Right forelimb (tissue), 1 donor: ENCODE measurements at places on chromosomes 5 and 9.

GRCh38 chr5:100856462-100856861 is 46.6 kb downstream of the ST8SIA4 start:
- DNase-seq, result no peak

DNA sequence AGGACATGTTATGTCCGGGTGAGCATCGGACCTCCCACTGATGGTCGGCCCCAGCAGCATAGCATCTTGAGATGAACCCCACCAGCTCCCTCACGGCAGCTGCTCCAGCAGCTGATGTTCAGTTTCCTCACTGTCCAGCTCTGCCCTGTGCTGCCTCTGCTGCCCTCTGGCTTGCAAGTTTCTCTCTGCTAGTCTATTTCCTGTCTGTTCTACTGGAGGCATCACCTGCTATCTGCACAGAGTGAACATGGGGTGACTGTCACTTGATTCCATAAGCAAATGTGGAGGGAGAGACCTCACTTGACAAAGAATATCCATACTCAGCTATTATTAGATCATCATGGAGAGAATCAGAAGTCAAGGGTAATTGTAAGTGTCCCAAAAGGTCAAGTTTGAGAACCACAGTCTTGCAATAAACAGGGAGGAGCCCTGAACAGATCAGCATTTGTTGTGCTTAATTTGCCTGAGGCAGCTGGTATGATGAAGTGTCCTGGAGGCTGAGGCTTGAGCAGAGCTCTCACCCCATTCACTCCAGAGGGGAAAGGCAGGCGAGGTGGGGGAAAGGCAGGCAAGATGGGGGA is 702.8 kb downstream of the SEMA5A start:
- DNase-seq, result no peak

DNA sequence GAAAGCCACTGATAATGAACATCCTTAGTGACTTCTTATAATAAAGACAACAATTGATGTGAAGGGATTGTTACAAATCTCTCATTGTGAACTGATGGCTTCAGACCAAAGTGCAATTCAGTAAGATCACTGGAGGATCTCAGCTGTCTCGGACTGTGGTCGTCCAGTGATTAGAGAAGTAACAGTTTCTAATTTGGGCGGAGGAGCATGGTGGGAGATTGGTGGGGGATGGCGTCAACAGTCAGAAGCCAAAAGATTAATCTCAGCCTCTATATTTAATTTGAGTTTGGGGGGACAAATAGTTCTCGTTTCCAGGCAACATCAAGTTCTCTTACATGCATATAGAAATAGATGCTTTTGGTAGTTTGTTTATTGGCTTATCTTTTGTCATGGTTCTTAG is 11.4 kb downstream of the GZMK start:
- DNase-seq, result no peak

- no peak for DNase-seq
Observed at GRCh38 chr9:78213712-78214111, 22.2 kb upstream of the CEP78 start.

DNA sequence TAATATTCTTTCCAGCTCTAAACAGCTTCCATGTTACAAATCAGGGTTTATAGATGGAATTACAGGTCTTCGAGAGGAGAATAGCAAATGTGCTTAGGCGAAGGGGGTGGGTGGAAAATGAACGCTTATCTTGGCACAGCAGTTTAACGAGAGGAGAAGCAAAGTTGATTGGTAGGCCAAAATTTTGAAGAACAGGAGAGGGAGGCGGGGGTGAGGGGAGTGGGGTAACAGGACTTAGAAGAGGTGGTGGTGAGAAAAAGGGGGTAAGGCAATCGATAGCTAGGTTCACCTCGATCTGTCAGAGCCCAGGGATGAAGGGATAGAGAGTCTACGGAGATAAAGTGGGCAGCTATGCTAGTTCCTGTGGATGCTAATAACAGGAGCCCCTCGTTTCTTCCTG is 764 bp downstream of the ANKRA2 start:
- DNase-seq, result peak; percentile 49

DNA sequence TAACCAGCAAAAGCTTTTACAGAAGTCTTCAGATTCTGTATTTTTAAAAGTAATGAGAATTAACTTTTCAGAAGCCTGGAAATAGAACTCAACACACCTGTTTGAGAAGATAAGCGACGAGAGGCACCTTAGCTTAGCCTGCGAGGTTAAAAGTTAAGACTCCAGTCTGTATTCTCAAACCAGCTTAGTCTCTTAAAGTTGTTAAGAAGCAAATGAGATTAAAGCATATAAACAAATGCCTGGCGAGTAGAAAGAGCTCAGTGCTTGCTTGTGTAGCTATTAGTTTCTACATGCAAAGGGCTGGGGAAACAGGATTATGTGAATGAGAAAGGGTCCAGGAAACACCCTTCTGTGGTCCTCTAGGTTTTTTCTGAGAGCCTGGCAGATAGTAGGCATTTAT is 51.7 kb downstream of the MTAP start:
- no peak for DNase-seq

GRCh38 chr9:24738421-24738961 is 192.8 kb upstream of the IZUMO3 start:
- no peak for DNase-seq

DNA sequence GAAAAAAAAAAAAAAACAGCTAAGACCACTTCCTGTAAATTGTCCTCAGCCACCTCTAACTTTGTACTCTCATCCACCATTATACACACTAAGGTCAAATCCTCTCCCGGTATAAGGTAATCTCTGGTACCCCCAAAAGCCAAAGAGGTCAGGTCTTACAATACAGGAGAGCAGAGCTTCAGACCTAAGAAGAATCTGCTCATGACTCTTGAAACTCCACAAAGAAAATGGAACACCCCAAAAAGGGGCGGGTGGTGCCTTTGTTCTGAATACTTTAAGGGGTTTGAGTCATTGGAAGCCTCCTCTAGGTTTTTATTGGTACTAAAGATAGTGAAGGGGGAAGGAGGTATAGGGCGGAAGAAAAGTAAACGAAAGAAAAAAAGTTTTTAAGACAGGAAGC is 69.8 kb downstream of the COL15A1 start:
- no peak for DNase-seq

GRCh38 chr5:133439859-133440258 is 172.5 kb downstream of the FSTL4 start:
- no peak for DNase-seq

DNA sequence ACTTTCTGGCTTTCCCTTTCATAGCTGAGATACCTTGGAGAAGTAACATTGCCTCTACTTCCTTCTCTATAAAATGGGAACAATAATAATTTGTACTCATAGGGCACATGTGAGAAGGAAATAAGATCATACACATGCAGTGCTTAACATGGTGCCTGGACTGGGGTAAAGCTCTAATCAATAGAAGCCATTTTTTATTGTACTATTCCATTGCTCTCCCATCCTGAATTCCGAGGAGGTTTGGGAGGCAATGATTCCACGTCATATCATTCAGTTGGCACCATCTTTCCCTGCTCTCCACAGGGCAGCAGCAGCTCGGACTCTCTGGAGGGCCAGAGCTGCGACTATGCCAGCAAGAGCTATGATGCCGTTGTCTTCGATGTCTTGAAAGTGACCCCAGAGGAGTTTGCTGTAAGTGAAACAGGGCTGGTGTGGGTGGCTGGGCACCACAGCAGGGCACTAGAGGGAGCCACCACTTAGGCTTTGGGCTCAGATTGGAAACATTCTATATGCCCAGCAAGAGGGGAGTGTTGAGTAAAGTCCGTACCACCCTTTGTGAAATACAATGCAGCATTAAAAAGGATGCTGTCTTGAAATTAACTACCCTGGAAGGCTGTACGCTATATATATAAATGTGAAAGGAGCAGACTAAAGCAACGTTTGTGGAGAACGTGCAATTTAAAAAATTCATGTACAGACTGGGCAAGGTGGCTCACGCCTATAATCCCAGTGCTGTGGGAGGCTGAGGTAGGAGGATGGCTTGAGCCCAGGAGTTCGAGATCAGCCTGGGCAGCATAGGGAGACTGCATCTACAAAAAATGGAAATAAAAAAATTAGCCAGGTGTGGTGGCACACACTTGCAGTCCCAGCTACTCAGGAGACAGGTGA is 51.2 kb downstream of the RALGPS1 start:
- DNase-seq, result no peak

DNA sequence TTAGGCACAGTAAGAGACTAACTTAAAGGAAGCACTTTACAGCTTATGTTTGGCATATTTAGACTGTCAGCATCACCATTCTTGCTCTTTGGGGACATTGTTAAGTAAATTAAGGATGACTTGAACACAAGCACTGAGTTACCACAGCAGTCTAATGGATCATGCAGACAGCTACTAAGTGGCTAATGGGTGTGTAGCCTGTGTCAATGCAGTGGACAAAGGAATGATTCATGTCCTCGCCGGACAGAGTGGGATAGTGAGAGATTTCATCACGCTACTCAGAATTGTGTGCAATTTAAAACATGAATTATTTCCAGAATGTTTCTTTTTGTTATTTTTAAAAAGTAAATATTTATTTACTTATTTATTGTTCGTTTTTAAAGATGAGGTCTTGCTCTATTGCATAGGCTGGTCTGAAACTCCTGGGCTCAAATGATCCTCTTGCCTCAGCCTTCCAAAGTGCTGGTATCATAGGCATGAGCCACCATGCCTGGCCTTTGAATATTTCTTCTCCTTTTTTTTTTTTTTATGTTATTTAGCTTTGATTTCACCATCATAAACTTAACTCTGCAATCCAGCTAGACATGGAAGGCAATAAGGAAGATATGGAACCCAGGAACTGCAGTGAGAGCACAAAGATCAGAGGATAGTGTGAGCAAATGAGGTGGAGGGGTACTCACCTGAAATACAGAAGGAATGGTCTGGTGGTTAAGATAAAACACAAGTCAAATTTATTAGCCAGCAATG is 53.0 kb upstream of the KLF4 start:
- DNase-seq, result no peak

DNA sequence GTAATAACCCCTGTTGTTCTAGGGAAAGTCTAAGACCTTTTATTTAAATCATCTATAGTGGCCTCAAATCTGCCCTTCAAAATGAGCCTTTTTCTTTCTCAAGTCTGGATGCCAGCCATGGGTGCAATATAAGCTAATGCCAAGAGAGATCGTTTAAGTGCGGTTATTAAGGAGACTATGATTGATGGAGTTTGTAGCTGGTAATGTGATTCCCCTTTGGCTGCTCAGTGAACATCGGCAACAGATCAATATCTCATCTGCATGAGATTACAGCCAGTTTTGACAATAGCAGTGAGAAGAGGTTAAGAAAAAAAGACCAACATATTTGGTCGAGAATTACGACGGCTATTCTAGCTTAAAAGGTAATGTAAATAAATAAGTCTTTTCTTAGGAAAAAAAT is 1049.4 kb upstream of the NUDT12 start:
- no peak for DNase-seq

DNA sequence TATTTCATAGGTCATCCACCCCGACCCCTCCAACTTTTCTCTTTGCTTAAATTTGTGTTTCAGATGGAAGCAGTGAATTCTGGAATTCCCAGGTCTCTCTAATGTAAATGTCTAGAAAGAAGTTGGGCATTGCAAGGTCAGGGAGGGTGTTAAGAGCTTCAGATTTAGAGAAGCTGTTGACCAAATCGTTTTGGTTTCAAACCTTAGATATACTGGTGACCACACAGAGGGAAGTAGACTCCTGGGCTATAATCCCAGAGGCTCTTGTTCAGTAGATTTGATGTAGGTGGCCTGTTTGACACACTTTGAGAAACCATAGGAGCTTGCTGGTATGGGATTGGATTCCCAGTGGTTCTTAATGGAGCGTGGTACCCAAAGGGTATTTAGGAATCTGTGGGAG is 137.3 kb upstream of the KLF9 start:
- no peak for DNase-seq

DNA sequence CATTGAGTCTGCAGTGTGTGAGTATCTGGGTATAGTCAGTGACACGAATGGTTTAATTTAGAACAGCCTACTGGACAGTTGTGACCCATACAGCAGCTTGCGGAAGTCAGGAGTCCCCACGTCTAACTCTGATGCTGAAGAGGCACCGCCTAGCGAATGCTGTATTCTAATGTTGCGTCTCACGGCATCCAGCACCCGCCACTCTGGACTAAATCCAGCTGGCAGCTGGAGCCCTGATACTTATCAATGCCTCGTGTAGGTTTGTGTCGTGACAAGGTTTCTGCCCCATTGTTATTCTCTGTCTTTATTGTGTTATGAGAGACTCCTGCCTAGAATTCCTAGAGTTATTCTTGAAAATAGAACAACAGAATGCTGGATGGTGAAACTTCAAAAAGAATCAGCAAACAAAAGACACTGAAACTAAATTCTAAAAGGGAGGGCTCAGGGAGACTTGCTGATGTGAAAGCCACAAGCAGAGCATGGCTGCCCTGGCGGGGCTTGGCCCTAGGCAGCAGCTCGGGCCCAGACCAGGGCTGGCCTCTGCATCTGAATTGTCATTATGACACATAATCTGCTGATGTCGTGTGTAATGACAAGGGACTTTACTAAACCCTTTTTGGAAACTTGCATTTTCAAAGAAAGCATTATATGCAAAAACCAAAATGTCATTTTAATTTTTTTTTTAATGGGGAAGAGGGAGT is 123.5 kb upstream of the ICE1 start:
- no peak for DNase-seq

DNA sequence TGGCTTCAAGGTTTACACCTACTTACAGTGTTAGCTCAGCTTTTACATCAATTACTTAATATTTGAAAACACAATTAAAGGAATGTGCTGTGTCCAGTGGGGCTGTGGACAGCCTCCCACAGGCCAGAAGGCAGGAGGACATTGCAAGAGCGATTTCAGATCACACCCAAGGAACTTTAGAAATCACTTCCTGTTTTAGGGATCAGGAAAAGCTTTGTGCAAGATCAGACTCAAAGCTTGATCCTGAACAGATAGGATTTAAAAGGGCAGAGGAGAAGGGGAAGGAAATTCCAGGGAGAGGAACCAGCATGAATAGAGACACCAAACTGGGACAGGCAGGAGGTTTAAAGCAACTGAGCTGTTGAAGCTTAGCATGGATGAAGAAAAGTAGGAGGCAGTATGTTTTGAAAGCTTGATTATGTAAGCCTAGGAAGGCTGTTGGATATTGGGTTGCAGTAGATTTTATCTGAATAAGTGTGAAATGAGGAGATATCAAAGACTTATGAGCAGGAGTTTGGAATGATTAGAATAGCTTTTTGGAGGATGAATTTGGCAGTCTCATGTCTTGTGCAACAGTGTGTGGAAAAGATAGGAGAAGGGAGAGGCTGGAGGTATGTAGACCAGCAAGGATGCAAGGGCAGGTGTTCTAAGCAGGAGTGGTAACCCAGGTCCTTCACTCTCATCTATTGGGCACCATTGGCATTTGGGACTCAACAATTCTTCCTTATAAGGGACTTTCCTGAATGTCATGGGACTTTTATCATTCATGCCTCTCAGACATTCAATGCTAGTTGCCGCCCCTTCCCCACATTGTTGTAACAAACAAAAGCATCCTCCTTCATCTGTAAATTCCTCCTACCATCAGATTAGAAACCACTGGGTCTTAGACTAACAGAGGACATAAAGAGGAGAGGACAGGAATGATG is 123.5 kb downstream of the TARS1 start:
- no peak for DNase-seq

GRCh38 chr9:92165484-92165883 is 50.3 kb upstream of the SPTLC1 start:
- no peak for DNase-seq

DNA sequence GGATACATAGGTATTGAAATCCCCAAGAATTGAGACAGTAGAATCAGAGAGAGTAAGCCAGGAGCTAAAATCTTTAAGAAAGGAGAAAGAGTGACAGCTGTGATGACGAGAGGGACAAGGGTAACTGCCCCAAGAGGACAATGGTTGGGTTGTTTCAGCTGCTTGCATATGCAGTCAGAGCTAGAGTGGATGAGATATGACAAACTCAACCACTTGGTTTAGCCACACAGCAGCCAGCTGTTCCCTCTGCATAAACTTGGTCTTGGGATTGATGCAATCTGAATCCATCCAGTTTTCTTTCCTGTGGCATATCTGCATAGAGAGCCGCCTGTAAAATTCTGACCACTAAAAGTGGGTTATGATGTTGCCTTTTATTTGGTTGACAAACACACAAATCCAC is 100.7 kb downstream of the ZNF622 start:
- DNase-seq, result no peak
